ENCODE measurements at places on chromosomes 4 and X.

DNA sequence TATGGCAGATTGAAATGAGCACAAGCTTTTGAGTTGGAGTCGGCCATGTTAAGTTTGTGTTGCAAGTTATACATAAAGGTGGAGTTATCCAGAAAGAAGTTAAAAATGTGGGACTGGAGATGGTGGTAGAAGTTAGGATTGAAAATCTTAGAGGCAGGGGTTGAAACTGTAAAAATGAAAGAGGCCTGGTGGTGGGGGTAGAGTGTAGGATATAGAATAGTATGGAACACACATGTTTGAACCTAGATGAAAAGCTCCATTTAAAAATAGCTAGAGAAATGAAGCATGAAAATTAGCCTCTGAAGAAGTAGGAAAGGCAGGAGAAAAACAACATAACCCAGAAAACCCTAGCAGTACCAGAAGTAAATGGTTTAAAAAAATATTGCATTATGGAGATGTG, 131.8 kb upstream of the ENPEP start:
- no peak for DNase-seq

DNA sequence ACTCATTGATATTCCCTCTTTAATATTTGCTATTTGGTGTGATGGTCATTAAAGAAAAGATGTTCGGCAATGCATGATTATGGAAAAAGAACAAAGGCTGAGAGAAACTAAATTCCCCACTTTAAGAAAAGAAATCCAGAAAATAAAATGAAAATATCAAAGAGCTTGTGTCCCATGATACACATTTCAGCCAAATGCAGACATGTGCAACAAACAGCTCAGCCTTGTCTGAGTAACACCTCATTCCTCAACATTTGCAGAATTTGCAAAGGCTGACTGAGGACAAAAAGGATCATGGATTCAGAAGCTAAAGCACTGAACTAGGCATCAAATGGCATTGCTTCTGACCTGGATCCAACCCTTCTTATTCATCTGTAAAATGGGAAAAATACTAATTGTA, 281.0 kb downstream of the RAB28 start:
- DNase-seq, result no peak

GRCh38 chrX:41781500-41781899, 57.5 kb downstream of the GPR82 start:
- no peak for DNase-seq

- DNase-seq, result no peak
These were observed 44.9 kb downstream of the MMRN1 start for GRCh38 chr4:89939546-89939945.

DNA sequence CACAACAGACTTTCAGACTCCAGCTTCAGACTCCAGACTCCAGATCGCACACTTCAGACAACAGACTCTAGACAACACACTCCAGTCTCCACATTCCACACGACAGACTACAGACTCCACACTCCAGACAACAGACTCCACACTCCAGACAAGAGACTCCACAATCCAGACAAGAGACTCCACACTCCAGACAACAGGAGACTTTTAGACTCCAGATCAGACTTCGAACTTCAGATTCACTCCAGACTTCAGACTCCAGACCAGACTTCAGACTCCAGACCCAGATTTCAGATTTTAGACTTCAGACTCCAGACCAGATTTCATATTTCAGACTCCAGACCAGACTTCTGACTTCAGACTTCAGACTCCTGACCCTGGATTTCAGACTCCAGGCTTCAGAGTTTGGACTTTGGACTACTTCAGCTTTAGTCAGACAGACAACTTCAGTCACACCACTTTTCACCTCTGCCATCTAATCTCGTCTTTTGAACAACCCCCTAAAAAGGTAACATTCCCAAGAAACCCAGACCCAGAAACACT, 29.0 kb upstream of the TLR2 start:
- no peak for DNase-seq

DNA sequence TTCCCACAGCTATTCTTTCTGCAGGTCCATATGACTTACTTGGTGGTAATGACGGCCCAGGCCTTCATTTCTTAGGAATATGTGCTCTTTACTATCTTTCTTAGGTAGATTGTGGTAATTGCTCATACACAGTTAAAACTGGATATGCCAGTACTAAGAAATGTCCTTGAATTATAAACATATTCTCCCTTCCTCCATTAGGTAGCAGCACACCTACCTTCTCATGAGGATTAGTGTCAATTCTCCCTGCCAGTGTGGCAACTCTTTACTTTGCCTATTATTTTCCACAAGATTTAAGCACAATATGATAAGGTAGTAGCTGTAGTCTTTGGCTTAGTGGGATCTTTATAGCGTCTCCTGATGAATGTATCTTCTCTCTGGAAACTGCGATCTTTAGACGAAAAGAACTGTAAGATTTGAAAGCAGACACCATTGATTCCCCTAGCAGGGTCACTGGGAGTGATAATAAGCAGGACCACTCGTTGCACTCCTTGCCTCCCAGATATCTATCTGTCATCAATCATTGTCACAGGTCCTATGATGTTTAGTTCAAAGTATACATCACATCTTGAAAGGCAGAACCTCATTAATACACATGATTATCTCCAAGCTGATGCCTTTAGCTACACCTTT, 1240.7 kb downstream of the C4orf33 start:
- no peak for DNase-seq

- no peak for DNase-seq
These were observed 312.9 kb downstream of the TRIML1 start for GRCh38 chr4:188452097-188452496.

DNA sequence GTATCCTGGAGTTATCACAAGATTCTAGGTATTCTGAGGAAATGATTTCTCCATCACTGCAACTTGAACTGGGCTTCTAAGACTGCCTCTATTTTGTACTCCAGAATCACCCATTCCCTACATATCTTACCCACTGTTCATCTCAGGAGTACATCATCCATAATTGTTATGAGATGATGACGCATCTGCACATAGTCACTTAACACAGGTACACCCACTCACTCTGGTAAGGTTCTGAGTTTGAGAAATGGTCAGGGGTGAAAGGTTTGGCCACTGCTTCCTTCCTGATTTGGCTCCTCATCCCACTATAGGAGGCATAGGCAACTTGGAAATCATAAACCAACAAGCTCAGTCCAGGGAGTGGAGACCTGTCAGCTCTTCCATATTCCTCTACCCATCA, 143.9 kb downstream of the GLRA2 start:
- DNase-seq, result no peak

- no peak for DNase-seq
These were observed 228.0 kb downstream of the APBB2 start for GRCh38 chr4:40986375-40986774.

DNA sequence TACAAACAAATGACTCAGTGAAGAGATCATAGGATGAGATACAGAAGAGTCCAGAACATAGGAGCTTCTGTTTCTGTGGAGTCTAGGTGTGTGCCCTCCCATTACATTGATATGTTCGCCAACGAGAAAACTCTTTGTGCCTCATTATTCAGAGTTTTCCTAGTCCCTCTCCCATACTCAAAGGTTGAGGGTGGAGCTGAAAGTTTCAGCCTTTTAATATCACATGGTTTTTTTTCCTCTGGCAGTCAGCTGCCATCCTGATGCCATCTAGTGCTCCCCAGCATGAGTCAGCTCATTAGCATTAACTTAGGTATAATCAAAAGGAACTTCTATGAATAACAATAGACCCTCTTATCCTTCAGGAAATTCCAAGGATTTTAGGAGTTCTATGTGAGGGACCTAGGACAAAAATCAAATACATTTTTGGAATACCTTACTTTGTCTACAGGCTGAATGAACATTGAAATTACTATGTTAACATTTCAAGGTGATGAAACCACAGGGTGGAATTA, 559.6 kb upstream of the AMOT start:
- DNase-seq, result no peak

DNA sequence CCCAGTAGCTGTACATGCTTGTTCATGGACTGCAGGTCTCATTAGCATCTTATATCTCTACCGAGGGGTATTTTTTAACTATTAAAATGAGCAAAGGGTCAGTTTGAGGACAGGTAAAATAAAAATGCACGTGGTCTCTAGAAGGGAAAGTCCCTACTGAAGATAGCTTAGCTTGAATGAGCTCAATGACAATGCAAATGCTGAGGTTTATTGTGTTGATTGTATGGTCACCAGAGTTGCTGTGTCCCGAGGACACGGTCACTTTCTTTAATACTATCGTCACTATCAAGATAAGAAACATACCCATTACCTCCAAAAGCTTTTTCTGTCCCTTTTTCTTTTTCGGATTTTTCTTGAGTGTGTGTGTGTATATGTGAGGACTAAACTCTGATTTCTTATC, 250.5 kb upstream of the PRKX start:
- no peak for DNase-seq

DNA sequence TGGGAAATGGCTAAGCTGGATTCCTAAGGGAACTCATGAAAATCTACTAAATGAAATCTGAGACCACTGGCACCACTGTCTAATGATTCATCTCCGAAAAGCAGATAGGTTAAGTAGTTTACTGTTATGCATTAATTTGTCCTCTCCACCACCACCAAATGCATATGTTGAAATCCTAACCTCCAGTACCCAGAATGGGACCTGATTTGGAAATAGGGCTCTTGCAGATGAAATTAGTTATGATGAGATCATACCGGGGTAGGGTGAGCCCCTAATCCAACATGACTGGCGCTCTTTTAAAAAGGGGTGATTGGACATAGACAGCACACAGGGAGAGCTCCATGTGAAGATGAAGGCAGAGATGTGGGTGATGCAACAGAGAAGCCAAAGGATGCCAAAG, 124.9 kb upstream of the GUCY1A1 start:
- no peak for DNase-seq

DNA sequence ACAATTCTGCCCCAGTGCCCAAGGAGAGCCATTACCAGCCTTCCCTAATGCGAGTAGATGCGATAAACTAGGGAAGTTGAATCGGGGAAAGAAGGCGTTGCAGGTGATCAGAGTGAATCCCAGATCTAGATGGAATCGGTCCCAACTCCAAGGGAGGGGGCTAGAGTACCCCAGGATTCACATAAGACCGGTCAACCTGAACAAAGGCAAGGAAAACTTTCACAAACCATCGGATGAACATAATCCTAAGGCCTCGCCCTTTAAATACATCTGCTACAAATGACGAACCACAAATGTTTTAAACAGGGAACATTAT, 11.2 kb upstream of the ZCCHC13 start:
- no peak for DNase-seq

DNA sequence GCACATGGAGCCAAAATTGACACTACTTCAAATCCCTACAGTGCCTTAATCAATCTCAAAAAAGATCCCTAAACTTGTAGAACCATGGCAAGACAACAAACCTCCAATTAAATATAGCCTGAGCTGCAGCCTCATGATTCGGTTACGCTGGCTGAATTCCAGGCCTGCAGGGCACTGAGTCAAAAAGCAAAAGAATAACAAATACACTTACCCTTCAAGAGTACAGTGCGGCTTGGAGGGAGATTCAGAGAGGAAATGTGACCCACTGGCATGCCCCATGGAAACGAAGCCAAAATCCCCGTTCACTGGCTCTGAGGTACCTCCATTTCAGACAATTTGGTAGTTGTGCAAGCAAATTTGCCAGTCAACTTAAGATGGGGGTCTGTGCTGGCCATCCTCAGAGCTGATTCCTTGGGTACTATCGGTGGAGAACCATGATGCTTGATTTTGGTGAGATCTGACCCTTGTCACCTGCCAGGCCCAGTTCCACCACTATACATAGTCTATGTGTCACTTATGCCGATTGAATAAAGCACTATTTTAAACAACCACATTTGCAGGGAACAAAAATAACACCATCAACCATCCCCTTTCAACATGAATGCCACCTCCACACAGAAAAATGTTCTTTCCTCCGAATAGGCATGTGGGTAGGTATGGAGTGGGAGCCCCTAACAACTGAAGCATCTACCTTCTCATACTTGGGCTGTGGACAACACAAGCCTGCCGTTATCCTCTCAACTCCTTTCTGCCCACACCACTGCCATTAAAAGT, 2.1 kb downstream of the C4orf54 start:
- DNase-seq, result no peak

Measured in tibial nerve (tissue), 4 donors.